GM12892 (cell line): ENCODE measurements at places on chromosomes 12 and 14.

GRCh38 chr14:101991352-101991751 lies 27.0 kb downstream of the DYNC1H1 start:
- no peak for DNase-seq

- DNase-seq = no peak
Observed at GRCh38 chr14:72826039-72826438, 67.9 kb downstream of the DPF3 start.

GRCh38 chr12:26269562-26270284 lies 74.3 kb downstream of the SSPN start:
- no peak for DNase-seq

DNA sequence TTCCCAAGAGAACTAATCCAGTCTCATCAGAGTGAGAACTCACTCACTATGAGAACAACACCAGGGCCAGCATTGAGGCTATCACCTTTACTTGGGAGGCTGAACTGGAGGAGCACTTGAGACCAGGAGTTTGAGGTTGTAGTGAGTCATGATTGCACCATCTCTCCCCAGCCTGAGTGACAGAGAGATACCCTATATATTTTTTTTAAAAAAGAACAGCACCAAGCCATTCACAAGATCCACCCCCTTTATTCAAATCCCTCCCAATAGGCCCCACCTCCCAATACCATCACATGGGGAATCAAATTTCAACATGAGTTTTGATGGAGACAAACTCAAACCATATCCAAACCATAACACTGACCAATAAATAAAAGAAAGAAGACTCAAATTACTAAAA lies 3.7 kb upstream of the TMX1 start:
- DNase-seq = no peak

DNA sequence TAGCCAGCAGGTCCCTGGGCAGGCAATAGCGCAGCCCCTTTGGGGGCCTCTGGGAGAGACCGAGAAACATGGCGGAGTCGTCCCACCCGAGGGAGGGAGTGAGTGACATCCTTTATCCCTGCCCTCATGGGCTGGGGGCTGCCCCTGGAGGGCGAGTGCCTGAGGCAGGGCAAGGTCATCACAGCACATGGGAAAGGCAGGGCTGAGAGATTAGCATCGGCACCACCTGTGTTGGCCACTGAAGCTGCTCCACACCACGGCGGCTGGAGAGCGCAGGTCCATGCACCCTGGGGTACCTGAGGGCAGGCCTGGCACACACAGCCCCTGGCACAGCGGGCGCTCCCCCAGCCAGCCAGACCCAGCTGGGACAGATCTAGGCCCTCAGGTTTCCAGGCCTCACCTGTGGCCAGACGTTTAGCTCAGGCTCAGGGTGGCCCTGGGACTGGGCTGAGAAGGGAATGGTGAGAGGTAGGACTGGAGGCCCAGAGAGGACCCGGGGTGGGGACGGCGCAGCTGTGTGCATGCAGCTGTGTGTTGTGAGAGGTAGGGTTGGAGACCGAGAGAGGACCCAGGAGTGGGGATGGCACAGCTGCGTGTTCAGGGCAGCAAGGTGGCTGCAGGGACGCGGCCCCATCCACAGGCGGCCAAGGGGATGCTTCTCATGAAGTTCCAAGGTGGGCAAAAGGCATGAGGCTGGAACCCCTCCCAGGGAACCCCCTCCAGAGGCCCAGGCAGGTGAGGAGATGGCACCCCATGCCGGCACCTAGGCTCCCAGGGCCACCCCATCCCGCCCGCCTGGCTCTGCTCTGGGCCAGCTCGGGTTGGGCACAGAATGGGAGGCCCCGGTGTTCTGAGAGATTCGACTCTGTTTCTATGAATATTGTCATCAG lies 74.1 kb downstream of the KIF26A start:
- no peak for DNase-seq

- no peak for DNase-seq
Observed at GRCh38 chr12:116765271-116765670, 27.2 kb downstream of the RNFT2 start.

GRCh38 chr14:74525361-74525851 lies 31.8 kb downstream of the ISCA2 start:
- no peak for DNase-seq

GRCh38 chr12:89709995-89710872 lies 1.6 kb upstream of the ATP2B1 start:
- DNase-seq = no peak

- DNase-seq = no peak
Observed at GRCh38 chr12:15879413-15879812, 2.8 kb upstream of the STRAP start.

DNA sequence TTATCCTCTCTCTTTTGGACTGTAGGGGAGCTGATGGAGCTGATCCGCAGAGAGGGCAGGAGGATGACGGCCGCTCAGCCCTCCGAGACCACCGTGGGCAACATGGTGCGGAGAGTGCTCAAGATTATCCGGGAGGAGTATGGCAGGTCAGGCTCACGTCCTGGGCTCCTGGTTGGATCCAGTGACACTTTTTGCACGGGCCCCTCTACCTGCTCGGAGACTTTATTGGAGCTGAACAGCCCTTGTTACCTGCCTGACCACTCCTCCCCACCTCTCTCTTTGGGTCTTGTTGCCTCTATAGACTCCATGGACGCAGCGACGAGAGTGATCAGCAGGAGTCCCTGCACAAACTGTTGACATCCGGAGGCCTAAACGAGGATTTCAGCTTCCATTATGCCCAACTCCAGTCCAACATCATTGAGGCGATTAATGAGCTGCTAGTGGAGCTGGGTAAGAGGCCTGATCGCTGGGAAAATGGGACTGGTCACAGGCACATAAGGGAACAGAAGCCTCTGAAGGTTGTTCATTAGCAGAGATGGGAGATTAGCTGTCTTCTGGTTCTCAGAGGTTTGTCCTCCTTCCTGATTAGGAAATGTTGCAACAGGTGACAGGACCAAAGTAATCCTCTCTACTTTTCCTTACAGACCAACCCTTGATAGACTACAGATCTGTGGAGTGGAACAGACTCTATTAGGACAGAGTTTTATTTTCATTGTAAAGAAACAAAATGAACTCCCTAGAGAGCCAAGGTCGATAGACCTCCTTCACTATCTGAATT lies 718 bp downstream of the EIF2B2 start:
- no peak for DNase-seq

GRCh38 chr12:121295116-121295745 lies 1.3 kb downstream of the CAMKK2 start:
- DNase-seq = no peak

GRCh38 chr12:23113781-23114180 lies 488.8 kb downstream of the ETNK1 start:
- no peak for DNase-seq

DNA sequence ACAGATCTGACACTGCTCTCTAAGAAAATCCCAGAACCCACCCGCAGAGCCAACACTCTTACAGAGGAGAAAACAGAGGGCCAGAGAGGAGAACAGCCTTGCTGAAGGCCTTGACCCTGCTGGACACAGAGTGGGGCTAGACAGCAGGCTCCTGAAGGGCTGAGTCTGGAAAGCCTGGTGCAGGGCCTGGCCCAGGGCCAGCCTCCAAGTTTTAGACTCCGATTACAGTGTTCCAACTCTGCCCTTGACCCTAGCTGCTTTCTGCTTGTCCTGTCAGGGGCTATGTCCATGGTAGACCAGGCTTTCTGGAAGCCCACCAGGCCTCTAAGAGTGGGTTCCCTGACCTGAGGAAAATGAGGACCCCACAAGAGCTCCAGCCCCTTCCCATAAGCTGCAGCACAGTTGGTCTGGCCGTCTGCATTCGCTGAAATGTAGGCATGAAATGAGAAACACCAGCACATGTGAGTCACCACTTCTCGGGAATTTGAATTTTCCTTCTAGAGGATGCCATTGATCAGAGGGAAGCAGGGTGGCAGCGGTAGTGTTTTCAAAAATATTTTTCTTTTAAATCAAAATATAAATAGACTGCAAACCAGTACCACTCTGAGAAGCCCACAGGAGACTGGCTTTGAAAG lies 154.4 kb downstream of the CALM1 start:
- no peak for DNase-seq

DNA sequence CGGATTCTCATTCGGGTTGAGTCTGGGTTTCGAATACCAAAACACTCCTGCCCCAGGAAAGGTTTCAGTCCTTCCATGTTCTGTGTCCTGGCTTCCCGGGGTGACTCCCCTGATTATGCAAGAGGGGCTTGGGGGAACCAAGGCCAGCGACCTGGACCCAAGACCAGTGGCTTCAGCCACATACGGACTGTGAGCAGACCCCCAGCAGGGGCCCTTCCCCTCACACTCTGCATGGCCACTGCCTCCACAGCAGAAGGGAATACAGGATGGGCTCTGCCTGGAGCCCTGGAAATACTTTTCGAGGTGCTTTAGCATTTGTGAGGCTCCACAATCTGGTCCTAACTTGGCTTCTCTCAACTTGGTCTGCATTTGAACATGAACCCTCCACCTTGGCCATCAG lies 19.1 kb downstream of the HDAC7 start:
- DNase-seq = no peak

- no peak for DNase-seq
Observed at GRCh38 chr12:1318327-1319031, 275.9 kb downstream of the FBXL14 start.

GRCh38 chr12:62862259-62862881 lies 72.6 kb downstream of the PPM1H start:
- no peak for DNase-seq

- no peak for DNase-seq
Observed at GRCh38 chr12:67413577-67413976, 144.4 kb downstream of the CAND1 start.
